ENCODE measurements at places on chromosomes 1 and 21. TPM values are rescaled to one million over a fixed set of nuclear protein-coding genes. Genes with fewer than 3 reads are reported as not detected.

DNA sequence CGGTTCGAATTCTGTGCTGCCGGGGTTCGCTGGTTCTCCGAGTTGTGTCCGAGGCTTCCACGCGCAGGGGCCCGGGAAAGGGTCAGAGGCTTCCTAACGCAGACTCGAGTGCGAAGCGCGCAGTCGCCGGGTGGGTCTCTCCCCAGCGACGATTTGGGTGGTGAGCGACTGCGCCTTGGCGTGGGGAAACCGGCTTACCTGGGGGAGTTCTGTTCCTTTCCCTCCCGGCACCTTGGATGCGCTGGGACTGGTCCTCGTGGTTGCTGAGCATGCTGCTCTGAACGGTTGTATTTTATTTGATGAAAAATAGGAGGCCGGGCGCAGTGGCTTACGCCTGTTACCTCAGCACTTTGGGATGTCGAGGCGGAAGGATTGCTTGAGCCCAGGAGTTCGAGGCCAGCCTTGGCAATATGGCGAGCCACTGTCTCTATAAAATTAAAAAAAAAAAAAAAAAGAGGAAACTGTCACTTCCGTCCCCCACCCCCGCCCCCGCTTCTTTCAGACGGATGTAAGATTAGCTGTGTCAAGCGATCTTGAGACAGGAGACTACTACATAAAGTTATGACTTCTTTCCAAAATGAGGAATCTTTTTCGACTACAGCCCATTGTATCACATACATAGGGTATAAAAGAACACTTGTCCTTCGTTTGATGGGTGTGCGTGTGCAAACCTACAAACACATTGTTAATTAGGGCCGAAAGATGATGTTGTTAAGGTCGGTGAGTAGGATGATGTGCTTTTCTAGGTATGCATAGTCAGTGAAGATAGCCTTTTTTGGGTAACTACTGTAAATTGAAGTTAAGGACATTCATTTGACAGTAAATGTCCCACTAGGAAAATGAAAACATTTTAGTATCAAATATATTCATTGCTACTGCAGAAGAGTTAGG is at the start of gene CCDC18:
Gene CCDC18 (plus strand): TSS at position 2 of the 891 bp plus-strand sequence. CDS start 2,638 bp downstream, outside the sequence.
- DNase-seq: no peak

Gene KRTAP7-1
- not detected for total RNA-seq

Gene TMEM269
- total RNA-seq: 0.22 TPM

- DNase-seq: no peak
Measured at GRCh38 chr1:226638001-226638601, 89.5 kb downstream of the STUM start.

Gene CRYAA
- not detected for total RNA-seq

Gene CTSK
- 16.8 TPM for total RNA-seq

DNA sequence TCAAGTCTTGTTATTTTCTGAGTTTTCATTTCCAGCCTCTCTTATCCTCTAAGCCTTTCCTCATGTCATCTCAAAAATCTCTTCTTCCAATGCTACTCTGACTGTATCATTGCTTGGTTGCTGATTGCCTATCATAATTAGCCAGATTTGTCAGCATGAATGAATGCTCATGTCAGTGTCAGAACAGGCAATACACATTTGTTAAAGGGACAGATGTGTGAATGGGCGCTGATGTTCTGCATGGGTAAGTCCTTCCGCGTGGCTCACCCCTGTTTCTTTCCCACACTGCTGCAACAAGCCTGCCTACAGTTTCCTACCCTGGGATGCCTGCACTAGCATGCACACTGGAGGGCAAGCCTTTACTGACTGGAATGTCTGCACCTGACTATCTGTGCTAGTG is 100.6 kb downstream of the RHOU start:
- no peak for DNase-seq

Gene B3GALT2
- 0.25 TPM for total RNA-seq

All from kidney (tissue), 22 donors.